ENCODE measurements at places on chromosomes 1 and 21.
A peak's percentile ranks its signal among the peaks of the same experiment; 100 is the strongest.

DNA sequence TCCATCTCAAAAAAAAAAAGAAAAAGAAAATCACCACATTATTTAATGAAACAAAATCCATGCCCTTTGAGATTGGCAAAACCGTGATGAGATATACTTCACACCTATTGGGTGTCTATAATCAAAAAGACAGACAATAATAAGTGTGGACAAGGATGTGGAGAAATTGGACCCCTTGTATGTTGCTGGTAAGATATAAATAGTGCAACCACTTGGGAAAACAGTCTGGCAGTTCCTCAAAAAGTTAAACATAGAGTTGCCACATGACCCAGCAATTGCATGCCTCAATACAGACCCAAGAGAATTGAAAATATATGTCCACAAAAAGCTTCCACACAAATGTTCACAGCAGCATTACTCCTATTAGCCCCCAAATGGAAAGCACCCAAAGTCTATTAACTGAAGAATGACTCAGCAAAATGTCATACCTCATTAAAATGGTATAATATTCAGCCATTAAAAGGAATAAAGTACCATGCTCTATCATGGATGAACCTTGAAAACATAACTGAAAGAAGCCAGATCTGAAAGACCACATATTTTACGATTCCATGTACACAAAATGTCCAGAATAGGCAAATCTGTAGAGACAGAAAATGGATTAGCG, 24.3 kb downstream of the LMOD1 start:
- DNase-seq = no peak

DNA sequence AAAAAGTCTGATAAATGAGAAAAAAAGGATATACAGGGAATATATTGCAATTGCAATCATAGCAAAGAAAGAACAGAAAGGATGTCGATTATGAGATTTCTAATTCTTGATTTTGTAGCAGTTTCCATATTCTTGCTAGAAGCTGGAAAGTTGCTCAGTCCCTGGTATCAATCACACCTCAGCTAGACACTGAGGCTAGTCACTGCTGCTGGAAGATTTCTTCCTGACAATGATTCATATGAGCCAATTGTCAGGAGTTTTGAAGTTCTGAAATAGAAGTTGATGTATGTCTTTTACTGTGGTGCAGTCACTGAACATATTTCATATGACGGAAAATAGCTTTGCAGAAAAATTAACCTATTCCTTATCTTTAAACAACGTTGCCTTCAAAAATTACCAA, 208.4 kb upstream of the C1orf105 start:
- no peak for DNase-seq

- DNase-seq = no peak
Observed at GRCh38 chr1:56510642-56511021, 68.7 kb downstream of the PLPP3 start.

- DNase-seq = no peak
Observed at GRCh38 chr1:180905927-180906326, 6.8 kb upstream of the KIAA1614 start.

- DNase-seq = peak; percentile 85
Observed at GRCh38 chr1:1116701-1117468, 996 bp upstream of the C1orf159 start.

GRCh38 chr1:45465277-45465676, 25.7 kb downstream of the TESK2 start:
- DNase-seq = no peak

DNA sequence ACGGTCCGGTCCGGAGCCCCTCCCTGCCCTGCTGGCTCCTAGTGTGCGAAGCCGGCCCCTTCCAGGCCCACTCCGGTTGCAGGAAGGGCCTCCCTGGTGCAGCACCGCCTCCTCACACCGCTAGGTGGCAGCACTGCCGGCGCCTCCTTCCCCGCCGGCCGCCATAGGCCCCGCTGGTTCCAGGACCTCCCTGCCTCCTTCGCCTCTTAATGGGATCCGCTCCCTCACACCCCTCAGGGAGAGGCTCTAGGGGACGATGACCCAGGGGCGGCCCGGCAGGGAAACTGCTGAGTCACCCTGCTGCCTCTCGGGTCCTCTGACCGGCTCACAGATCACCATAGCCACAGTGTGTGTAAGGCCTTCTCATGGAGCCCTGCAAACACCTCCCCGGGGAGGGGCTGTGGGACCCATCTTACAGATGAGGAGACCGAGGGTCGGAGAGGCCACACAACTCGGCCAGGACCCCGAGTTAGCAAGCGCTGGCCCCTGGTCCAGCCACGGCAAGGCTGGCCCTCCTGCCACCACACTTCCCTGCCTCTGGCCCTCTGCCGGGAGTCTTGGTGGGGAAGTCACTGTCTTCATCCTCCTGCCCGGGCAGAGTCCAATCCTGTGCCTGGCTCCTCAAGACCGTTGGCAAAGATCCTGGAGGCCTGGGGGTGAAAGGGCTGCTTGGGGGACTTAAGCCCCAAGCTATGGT, 1.6 kb upstream of the AJAP1 start:
- DNase-seq = peak; percentile 87

Measured in posterior vena cava (tissue), 2 donors.